ENCODE measurements at places on chromosomes 2 and 18.

DNA sequence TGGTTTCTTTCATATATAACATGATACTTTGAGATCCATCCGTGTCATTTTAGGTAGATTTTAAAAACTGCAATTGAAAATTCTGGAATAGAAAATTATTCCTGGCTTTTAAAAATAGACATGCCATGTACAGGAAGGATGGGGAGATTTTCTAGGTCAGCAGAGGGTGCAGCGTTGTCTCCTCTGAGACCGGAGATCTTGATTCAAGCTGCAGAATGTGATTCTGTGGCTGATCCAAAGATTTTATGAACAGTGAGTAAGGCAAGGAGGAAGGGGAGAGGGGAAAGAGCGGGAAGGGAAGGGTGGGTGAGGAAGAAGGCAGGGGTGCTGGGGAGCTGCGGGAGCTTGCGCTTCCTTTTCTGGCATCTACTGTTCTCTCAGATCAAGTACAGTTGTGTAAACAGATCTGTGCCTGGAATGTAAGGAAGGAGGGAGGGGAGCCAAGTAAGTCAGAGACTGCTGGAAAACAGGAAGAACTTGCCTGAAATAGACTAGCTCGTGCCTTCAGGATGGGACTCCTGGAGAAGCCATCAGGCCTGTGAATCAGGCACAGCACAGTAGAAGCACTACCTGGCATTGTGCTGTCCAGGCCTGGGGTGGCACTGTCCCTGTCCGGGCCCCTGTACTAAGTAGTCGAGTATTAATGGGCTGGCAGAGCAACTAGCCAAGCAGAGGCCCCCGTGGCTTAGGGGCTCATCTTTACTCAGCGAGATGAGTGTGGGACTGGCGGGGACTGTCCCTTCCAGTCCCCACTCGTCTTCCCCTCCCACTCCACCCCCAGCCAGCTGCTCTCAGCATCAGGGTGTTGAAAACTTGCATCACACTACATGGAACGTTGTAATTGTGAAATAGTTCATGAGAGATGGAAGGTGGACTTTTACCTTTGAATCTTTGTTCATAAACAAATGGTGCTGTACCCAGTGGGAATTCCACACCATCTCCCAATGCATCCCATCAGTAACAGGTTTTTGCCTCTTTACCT is 163.5 kb downstream of the UXS1 start:
- DNase-seq: no peak

DNA sequence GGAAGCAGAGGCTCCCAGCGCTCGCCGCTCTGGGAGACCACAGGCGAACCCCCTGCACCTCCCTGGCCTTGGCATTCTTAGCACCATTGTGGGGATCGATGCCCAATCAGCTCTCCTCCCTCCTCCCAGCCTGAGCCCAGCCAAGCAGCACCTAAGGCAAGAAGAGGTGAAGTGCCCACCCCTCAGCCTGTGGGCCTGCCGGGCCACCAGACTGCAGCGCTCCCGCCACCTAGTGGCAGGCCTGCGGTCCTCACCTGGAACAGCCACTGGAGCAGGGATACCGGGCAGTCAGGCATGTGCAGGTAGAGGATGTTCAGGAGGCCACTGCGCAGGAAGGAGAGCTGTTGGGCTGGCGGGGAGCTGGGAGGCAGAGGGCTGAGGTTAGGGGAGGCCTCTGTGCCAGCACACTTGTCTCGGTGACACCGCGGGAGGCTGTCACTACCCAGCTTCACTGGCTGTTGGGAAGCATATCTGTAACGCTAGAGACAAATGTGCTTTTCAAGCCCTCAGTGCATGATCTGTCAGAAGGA is 35.2 kb downstream of the FAM178B start:
- peak; percentile 57 for DNase-seq

- DNase-seq: no peak
Observed at GRCh38 chr2:161681046-161681445, 56.8 kb downstream of the SLC4A10 start.

- no peak for DNase-seq
Observed at GRCh38 chr18:4720518-4720917, 265.4 kb upstream of the DLGAP1 start.

- no peak for DNase-seq
Observed at GRCh38 chr2:23497063-23497462, 112.1 kb downstream of the KLHL29 start.

DNA sequence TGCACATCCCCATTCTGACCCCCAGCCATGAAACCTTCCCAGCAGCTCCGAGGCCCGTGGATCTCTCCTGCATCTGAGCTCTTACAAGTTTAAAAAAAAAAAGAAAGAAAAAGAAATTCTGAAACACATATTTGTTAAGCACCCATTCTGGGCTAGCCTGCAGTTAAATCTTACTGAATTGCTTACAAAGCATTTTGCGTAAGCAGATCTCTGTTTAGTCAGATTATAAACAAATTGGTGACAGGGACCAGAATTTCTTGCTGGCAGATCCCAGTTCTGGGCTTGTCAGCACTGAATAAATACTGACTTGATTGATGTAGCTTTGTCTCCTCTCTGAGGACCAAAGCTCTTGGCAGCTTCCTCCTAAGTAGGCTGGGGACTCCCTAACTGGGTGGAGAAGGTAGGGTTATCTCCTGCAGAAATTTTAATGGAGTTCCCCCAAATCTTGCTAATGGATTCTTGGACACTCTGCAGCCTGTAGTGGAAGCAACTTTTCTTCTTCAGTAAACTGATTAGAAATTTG is 160.9 kb downstream of the MIB1 start:
- no peak for DNase-seq

DNA sequence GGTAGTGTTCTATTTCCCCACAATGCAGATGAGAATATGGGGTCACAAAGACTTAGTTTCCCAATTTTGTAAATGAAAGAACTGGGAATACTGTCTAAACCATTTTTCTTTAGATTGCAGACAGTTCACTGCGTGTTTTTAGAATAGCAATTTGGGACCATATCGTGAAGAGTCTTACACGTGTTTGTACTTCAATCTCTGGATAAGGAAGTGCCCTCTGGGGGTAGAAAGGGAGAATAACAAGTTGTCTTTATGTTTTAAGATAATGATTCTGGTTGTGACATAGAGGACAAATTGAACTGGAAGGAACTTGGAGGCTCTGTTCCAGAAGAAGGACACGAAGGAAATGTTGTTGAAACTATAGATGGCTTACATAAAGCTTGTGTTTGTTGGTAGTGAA is 457.7 kb downstream of the CBLN2 start:
- peak; percentile 31 for DNase-seq

GRCh38 chr2:100008956-100009355 is 133.4 kb downstream of the AFF3 start:
- DNase-seq: no peak

- no peak for DNase-seq
Observed at GRCh38 chr2:23492337-23492675, 107.3 kb downstream of the KLHL29 start.

- no peak for DNase-seq
Observed at GRCh38 chr2:73175663-73176204, 26.6 kb upstream of the NOTO start.

- no peak for DNase-seq
Observed at GRCh38 chr2:166671235-166671634, 177.2 kb upstream of the SCN7A start.

Data from NCI-H2029 treated with DMSO at 0.1 percent for 48 hours (cell line).